T-helper 2 cell treated with Interferon-gamma antibody and Interleukin-4, amounts not matched to agents 100 ng/mL and 5 ng/mL, for 36 hours (primary cell): ENCODE measurements at places on chromosomes 12 and 14. TPM values are rescaled to one million over a fixed set of nuclear protein-coding genes. Genes with fewer than 3 reads are reported as not detected.

RERGL gene
- not detected in 2 replicates for total RNA-seq

HOXC6 gene
- not detected in 2 replicates for total RNA-seq

CPSF6 gene
- 101 TPM in 2 replicates for total RNA-seq

ASCL1 gene
- not detected in 2 replicates for total RNA-seq

HOXC12 gene
- total RNA-seq: not detected in 2 replicates

KLRK1 gene
- total RNA-seq: 0.23 and 0.43 TPM in 2 replicates

NPAS3 gene
- total RNA-seq: not detected in 2 replicates

CFAP251 gene
- total RNA-seq: 0.48 and 0.66 TPM in 2 replicates

DYRK4 gene
- total RNA-seq: 25.2 and 27.6 TPM in 2 replicates

KLRF1 gene
- 0.14 TPM in 1 of 2 replicates, not detected in the other for total RNA-seq

TSPAN9 gene
- total RNA-seq: not detected in 2 replicates

PKP2 gene
- total RNA-seq: 0.07 and 0.16 TPM in 2 replicates

NEUROD4 gene
- total RNA-seq: not detected in 2 replicates

ACRBP gene
- total RNA-seq: 1.5 and 1.7 TPM in 2 replicates

ZNF219 gene
- total RNA-seq: 5.5 and 7.3 TPM in 2 replicates

BAZ2A gene
- total RNA-seq: 98.2 and 101 TPM in 2 replicates

SRRM4 gene
- total RNA-seq: not detected in 2 replicates

SPTB gene
- 0.07 TPM in 1 of 2 replicates, not detected in the other for total RNA-seq

RHEBL1 gene
- 5.4 and 6.5 TPM in 2 replicates for total RNA-seq

GLI1 gene
- 1.8 and 2.2 TPM in 2 replicates for total RNA-seq

MGAT4C gene
- not detected in 2 replicates for total RNA-seq

CELA1 gene
- total RNA-seq: 0.16 TPM in 1 of 2 replicates, not detected in the other

DPF3 gene
- total RNA-seq: 2.5 and 2.7 TPM in 2 replicates

KRT85 gene
- not detected in 2 replicates for total RNA-seq

DENND5B gene
- total RNA-seq: 0.52 and 0.55 TPM in 2 replicates

UBE3B gene
- 30.2 and 34.6 TPM in 2 replicates for total RNA-seq
